ENCODE measurements at places on chromosomes 5 and 9.

DNA sequence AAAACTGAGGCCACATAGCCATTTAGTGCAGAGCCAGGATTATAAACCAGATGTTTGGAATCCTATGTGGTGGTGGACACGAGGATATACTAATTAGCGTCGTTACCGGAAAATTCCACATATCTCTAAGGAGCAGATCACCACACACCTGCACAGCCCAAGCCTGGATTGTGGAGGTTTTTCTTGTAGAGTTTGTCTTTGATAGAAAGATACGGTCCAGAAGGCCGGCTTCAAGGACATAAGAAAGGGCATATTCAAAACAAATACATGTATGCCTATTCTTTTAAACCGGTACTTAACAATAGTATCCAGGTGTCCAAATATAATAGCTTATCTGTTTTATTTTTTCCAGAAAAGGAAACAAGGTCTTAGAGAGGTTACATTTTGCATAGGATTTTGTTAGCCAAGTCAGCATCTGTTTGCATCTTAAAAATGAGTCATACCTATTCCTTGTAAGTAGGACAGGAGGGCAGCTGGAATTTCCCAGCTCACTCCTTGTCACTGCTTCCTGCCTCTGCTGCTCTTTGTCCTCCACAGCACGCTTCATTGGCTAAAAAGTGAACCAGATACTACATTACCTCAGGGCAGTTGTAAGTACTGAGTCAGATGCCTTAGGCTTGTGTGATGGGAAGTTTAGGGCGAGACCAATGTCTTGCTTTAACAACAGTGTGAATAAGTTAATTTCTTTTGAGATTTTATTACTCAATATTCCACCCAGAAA lies 3.6 kb downstream of the TMC1 start:
- DNase-seq = peak; percentile 63

GRCh38 chr5:157600252-157600651 lies 24.7 kb upstream of the ADAM19 start:
- DNase-seq = no peak

- no peak for DNase-seq
These were observed 4.8 kb upstream of the GFI1B start for GRCh38 chr9:132973713-132974112.

GRCh38 chr9:134960701-134961181 lies 43.0 kb upstream of the FCN1 start:
- no peak for DNase-seq

GRCh38 chr5:50963971-50964745 lies 297.7 kb downstream of the PARP8 start:
- DNase-seq = no peak
